Mesenteric fat pad (tissue), 1 donor: ENCODE measurements at places on chromosomes 4 and X. TPM values are rescaled to one million over a fixed set of nuclear protein-coding genes. Genes with fewer than 3 reads are reported as not detected.

The HS3ST1 gene
- 4.2 TPM for total RNA-seq

The XAGE1A gene
- not detected for total RNA-seq

The NRK gene
- total RNA-seq: 0.96 TPM

- no peak for DNase-seq
These were observed 36.7 kb upstream of the NEUROG2 start for GRCh38 chr4:112552668-112553067.

GRCh38 chr4:123405267-123405865 is 8.8 kb downstream of the SPRY1 start:
- no peak for DNase-seq

- DNase-seq: no peak
These were observed 37.4 kb upstream of the SPON2 start for GRCh38 chr4:1209821-1210220.

DNA sequence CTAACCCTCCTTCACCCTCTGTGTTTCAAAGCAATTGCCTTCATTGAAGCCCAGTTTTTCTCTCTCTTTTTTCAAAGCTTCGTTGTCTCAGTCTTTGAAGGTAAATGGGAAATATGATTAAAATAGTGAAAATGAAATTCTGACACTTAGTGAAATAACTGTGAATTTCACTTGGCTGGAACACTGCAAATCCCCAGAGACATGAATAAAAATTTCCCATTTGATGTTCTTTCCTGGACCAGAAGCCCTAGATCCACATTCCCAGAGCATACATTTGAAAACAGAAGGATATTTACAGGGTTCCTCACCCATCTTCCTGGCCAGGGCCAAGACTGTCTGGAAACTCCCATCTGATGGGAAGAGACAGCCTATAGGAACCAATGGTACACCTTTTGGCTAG is 45.0 kb downstream of the SLC2A9 start:
- no peak for DNase-seq

- DNase-seq: no peak
These were observed 50.8 kb upstream of the TRIM2 start for GRCh38 chr4:153153339-153153871.

- DNase-seq: peak; percentile 89
These were observed 166.8 kb downstream of the AFAP1 start for GRCh38 chr4:7772711-7773385.
